ENCODE measurements at places on chromosomes 5 and 9. TPM values are rescaled to one million over a fixed set of nuclear protein-coding genes. Genes with fewer than 3 reads are reported as not detected.

GRCh38 chr9:95286151-95286550 is 31.4 kb downstream of the FANCC start:
- peaks cover 6% of the 10 kb centered on the region for H3K4me1 ChIP-seq
- H3K4me3 ChIP-seq: no peak overlapping the region
- no peak overlapping the region for H3K27ac ChIP-seq
- no peak for DNase-seq
- H3K27me3 ChIP-seq: no peaks in the 10 kb centered on the region

DNA sequence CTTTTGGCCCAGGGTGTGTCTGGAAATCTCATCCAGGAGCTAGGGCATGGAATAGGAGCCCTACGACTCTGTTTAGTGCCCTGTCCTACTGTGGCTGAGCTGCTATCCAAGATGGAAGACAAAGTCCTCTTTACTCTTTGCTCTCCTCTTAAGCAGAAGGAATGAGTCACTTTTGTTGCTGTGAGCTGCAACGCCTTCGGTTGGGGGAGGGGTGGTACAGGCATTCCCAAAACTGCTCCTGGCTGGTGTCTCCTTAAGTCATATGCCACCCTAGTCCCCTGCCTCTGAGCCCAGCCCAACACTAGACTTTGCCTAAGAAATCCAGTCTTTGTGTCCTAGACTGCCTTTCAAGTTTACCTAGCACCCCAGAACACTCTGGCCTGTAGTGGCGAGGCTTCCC is 99.9 kb downstream of the PRR16 start:
- H3K27me3 ChIP-seq: no peaks in the 10 kb centered on the region
- no peak overlapping the region for H3K4me3 ChIP-seq
- no peaks in the 10 kb centered on the region for H3K36me3 ChIP-seq
- no peak for DNase-seq

The CTSL gene
- not detected for total RNA-seq

The KCNN2 gene
- not detected for total RNA-seq

- no peak for DNase-seq
- H3K27me3 ChIP-seq: no peaks in the 10 kb centered on the region
- no peak overlapping the region for H3K4me3 ChIP-seq
Observed at GRCh38 chr5:134111741-134112647, 2.5 kb upstream of the TCF7 start.

GRCh38 chr9:72356041-72356582 is 8.9 kb downstream of the ZFAND5 start:
- DNase-seq: no peak
- H3K4me3 ChIP-seq: no peak overlapping the region
- H3K27me3 ChIP-seq: no peaks in the 10 kb centered on the region
- no peaks in the 10 kb centered on the region for H3K4me1 ChIP-seq

- H3K27me3 ChIP-seq: no peaks in the 10 kb centered on the region
- H3K4me3 ChIP-seq: no peak overlapping the region
- no peak overlapping the region for H3K27ac ChIP-seq
- DNase-seq: no peak
- no peaks in the 10 kb centered on the region for H3K4me1 ChIP-seq
Observed at GRCh38 chr9:72872718-72873117, 80.1 kb downstream of the ALDH1A1 start.

The WHRN gene
- 0.76 TPM for total RNA-seq

The SPINK6 gene
- not detected for total RNA-seq

The ZNF618 gene
- not detected for total RNA-seq

The PPP3R2 gene
- not detected for total RNA-seq

- H3K27me3 ChIP-seq: no peaks in the 10 kb centered on the region
- no peak overlapping the region for H3K4me3 ChIP-seq
- H3K36me3 ChIP-seq: no peaks in the 10 kb centered on the region
- no peak overlapping the region for H3K27ac ChIP-seq
Observed at GRCh38 chr5:54344653-54345052, 34.3 kb upstream of the ARL15 start.

DNA sequence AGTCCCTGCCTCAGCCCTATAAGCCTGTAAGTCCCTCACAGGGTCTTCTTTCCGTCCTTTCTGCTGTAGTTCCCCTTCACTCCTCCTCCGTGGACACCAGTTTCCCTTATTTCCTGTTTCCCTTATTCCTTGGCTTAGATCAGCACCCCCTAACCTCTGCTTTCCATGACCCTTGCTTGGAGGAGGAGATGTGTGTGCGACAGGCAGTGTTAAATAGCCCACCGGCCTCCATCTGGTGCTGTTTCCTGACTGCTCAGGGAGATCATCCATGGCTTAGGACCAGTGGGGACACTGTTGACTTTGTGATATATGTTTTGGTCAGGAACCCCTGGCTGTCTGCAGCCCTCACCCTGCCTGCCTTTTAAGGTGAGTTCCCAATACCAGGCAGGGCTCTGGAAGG is 34.1 kb upstream of the PSD2 start:
- H3K27ac ChIP-seq: no peak overlapping the region
- H3K4me1 ChIP-seq: peaks cover 12% of the 10 kb centered on the region
- H3K4me3 ChIP-seq: no peak overlapping the region
- no peak for DNase-seq
- no peaks in the 10 kb centered on the region for H3K27me3 ChIP-seq

GRCh38 chr5:140345919-140346347 is 470 bp downstream of the HBEGF start:
- H3K4me1 ChIP-seq: peaks cover 23% of the 10 kb centered on the region
- DNase-seq: no peak
- no peaks in the 10 kb centered on the region for H3K36me3 ChIP-seq

DNA sequence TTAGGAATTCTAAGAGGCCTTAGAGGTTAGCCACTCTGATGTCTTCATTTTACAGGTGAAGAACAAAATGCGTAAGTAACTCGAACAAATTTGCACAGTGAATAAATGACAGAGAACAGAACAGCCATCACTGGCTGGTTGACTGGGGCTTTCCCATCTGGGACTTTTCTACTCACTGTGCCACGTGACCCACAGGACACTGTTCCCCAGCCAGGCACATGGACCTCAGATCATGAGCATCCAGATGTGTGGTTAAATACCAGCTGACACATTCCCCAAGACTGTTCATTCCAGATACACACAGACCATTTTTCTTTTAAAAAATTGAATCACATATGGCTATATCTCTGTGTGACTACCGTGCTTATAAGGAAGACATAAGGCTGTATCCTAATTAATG is 25.8 kb upstream of the MED10 start:
- no peaks in the 10 kb centered on the region for H3K27me3 ChIP-seq
- no peak overlapping the region for H3K27ac ChIP-seq
- H3K4me3 ChIP-seq: no peak overlapping the region
- DNase-seq: no peak
- no peaks in the 10 kb centered on the region for H3K36me3 ChIP-seq

The C9orf152 gene
- total RNA-seq: not detected

DNA sequence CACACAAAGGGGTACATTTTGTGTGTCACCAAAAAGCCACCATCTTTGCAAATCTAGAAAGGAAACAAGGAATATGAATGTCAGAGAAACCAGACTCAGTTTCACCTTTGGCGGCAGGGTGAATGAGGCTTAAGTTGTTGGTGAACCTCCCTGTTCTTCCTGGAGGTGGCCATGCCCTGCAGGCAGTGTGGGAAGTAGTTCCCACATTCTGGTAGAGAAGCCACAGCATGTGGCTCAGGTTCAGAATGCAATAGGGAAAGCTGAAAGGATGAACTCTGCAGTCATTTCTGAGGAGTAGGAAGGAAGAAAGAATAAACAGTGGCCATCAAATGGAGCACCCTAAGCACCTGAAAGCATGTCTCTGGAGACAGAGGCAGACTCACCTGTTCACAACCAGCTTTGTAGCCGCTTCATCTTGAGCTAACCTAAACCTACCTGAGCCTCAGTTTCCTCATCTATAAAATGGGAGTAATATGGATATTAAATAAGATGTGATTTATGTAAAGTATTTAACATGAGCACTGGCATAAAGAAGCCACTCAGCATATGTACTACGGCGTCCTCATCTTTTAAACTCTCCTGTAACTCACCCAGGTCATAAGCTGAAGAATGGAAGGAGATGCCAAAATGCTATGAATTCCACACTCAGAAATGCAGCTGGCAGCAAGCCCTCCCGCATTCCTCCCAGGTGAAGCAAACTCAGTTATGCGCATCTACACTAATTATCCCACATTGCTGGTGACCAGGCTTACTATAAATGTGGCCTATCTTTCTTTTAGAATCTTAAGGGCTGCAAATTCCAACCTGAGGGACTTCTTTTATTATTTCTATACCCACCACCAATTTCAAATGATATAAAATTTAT is 86.0 kb downstream of the ZNF608 start:
- peaks cover 79% of the 10 kb centered on the region for H3K4me1 ChIP-seq
- no peak for DNase-seq
- H3K27ac ChIP-seq: peak overlapping the region; percentile 65
- no peak overlapping the region for H3K4me3 ChIP-seq
- no peaks in the 10 kb centered on the region for H3K36me3 ChIP-seq

The FAM169A gene
- total RNA-seq: not detected

The ORM2 gene
- not detected for total RNA-seq

GRCh38 chr5:81482595-81482994 is 88.7 kb upstream of the ACOT12 start:
- DNase-seq: no peak
- H3K27me3 ChIP-seq: no peaks in the 10 kb centered on the region
- peaks cover 8% of the 10 kb centered on the region for H3K4me1 ChIP-seq
- H3K4me3 ChIP-seq: no peak overlapping the region
- H3K36me3 ChIP-seq: 0 out of 2 replicates have a peak, but pooled peaks cover 7% of the 10 kb centered on the region

DNA sequence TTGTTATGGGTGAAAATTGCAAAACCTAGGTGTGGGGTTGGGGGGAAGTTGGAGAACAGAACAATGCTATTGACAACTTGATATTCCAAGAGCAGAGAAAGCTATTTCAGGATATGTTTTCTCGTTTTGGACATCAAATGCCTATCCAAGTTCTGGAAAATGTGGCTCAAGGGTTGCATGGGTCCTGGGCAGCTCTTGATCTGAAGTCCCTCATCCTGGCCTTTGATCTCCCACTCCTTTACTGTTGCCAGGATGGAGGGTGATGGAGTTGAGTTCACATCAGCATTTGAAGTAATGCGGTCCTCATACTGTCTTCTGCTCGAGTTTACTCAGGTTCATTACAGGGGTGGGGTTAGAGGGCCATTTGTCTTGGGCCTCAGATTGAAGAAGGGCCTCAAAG is 76.9 kb upstream of the RPS23 start:
- H3K27me3 ChIP-seq: no peaks in the 10 kb centered on the region
- H3K4me1 ChIP-seq: no peaks in the 10 kb centered on the region
- no peaks in the 10 kb centered on the region for H3K36me3 ChIP-seq

DNA sequence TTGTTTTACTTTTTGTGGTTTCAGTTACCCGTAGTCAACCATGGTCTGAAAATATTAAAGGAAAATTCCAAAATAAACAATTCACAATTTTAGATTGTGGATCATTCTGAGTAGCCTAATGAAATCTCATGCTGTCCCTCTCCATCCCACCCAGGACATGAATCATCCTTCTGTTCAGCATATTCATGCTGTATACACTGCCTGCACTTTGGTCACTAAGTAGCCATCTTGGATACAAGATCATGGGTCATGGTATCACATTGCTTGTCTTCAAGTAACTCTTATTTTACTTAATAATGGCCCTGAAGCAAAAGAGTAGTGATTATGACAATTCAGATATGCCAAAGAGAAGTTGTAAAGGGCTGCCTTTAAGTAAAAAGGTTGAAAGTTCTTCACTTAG is 536.5 kb upstream of the ACO1 start:
- H3K4me3 ChIP-seq: no peak overlapping the region
- H3K27me3 ChIP-seq: no peaks in the 10 kb centered on the region
- no peaks in the 10 kb centered on the region for H3K36me3 ChIP-seq
- no peak for DNase-seq
- no peaks in the 10 kb centered on the region for H3K4me1 ChIP-seq

DNA sequence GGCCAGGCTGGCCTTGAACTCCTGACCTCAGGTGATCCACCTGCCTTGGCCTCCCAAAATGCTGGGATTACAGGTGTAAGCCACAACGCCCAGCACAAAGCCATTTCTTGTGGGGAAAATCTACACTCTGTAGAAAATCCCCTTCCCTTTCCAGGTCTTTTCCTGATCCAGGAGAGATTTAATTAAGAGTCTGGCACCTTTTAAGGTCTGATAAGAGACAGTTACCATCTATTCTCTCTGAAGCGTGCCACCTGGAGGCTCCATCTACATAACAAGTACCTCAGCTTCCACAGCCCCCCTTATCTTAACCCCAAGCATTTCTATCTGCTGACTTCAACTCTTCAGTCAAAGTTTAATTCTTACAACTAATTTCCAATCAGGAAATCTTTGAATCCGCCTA is 71.4 kb upstream of the CDK20 start:
- H3K4me1 ChIP-seq: no peaks in the 10 kb centered on the region
- no peak for DNase-seq
- H3K4me3 ChIP-seq: no peak overlapping the region
- H3K36me3 ChIP-seq: no peaks in the 10 kb centered on the region
- no peaks in the 10 kb centered on the region for H3K27me3 ChIP-seq

GRCh38 chr5:27810458-27810857 is 772.1 kb upstream of the CDH9 start:
- H3K4me1 ChIP-seq: no peaks in the 10 kb centered on the region
- no peak overlapping the region for H3K27ac ChIP-seq
- H3K4me3 ChIP-seq: no peak overlapping the region
- H3K27me3 ChIP-seq: no peaks in the 10 kb centered on the region

DNA sequence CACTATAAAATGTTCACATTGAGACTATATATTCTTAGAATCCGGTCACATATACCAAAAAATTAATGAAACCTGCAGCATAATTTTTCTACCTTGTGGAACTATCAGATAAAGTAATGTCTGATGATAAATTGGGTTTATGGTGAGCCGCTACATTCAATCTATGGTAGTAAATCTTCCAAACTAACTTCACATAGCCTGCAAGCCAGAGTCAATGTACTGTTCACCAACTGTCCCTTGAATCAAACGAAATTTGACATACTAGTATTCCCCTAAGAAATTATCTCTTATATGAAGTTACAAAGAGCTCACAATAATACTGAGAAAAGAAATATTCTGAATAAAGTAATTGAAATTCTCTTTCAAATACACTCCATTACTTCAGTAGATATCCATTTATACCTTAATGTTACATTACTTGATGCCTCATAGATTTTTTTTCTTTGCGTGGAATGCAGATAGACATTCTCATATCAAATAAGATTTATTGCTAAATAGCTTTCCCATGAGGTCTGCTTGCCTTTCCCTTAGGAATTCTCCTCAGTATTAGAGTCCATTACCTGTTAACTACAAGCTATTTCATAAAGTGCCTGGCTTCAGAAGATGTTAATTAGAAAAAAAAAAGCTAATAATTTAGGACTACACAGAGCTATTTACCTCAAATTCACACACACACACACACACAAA is 169.5 kb downstream of the PTPRD start:
- H3K27ac ChIP-seq: no peak overlapping the region
- no peaks in the 10 kb centered on the region for H3K27me3 ChIP-seq
- no peaks in the 10 kb centered on the region for H3K4me1 ChIP-seq
- no peak for DNase-seq

- H3K27ac ChIP-seq: no peak overlapping the region
- no peak for DNase-seq
- peaks cover 13% of the 10 kb centered on the region for H3K4me1 ChIP-seq
- H3K36me3 ChIP-seq: peaks cover 77% of the 10 kb centered on the region
- H3K4me3 ChIP-seq: no peak overlapping the region
Observed at GRCh38 chr5:66164044-66164790, 20.1 kb downstream of the SREK1 start.

- no peaks in the 10 kb centered on the region for H3K36me3 ChIP-seq
- peak; percentile 82 for DNase-seq
- H3K27me3 ChIP-seq: peaks cover 2% of the 10 kb centered on the region
Observed at GRCh38 chr5:1737790-1738405, 61.7 kb downstream of the MRPL36 start.

Measured in Karpas-422 (cell line).